ENCODE measurements at places on chromosomes 11 and 22. TPM values are rescaled to one million over a fixed set of nuclear protein-coding genes. Genes with fewer than 3 reads are reported as not detected.

IL18BP gene
- polyA plus RNA-seq: 2.1 TPM

DNA sequence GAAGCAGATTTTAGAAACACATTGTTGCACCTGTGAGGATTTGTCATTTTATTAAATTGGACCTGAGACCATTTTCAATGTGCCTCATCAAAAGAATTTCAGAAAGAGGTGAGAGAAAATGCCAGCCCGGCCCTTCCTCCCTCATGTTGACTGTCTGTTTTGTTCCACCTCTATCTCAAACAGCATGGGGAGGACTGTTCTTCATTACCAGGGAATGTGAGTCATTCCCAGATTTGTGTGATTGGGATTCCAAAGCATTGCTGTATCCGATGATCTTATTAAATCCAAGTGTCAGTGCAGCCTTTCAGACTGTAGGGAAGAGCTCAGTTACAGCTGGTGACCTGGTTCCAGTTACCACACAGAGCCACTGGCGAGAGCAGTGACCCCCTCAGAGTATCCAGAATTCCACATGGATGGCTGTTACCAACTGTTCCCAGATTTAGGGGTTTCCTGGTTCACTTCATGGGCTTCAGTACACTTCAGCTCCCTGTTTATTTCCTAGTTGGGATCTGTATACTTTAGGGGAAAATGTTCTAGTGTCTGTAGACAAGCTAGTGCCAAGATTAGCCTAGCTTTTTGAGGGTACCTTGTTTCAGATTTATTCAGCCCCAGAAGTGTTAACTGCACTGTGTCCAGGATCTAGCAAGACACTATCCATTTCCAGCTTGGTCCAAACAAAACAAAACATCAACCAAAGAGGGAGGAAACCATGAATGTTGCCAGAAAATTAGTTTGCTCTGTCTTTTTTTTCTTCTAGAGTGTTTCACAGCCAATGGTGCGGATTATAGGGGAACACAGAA is 20.9 kb downstream of the KREMEN1 start:
- peaks cover 50% of the 10 kb centered on the region for H3K27me3 ChIP-seq
- H3K27ac ChIP-seq: no peak overlapping the region
- no peak for DNase-seq
- no peaks in the 10 kb centered on the region for H3K4me1 ChIP-seq

C11orf65 gene
- 2.1 TPM for polyA plus RNA-seq

DNA sequence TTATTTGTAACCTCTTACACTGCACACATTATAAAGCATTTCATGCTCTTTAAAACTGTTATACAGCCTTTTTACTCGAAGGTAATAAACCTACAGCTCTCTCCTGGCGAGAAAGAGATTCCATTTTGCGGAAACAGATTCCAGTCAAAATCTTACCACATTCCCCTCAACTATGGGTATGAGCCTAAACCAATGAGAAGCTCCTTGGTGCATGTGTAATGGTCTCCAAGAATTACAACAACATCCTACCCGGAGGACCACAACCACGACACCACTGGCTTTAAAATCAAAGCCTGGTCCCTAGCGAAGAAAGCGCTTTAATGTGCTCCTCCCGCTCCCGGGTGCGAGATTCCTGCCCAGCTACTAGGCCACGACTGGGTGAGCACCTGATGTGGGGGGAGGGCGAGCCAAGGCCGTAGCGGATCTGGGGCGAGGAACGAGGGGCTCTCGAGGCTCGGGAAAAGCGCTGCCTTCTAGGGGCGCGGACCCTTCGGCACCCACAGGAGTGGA is 821 bp downstream of the CELF1 start:
- DNase-seq: no peak
- H3K27ac ChIP-seq: peak overlapping the region; percentile 97
- peak overlapping the region; percentile 99 for H3K4me3 ChIP-seq
- H3K36me3 ChIP-seq: peaks cover 4% of the 10 kb centered on the region

CDON gene
- polyA plus RNA-seq: not detected

GRCh38 chr11:126115127-126115495 is 52.4 kb upstream of the CDON start:
- no peak overlapping the region for H3K4me3 ChIP-seq
- H3K36me3 ChIP-seq: no peaks in the 10 kb centered on the region
- no peak overlapping the region for H3K27ac ChIP-seq
- H3K27me3 ChIP-seq: no peaks in the 10 kb centered on the region
- H3K4me1 ChIP-seq: no peaks in the 10 kb centered on the region

DNA sequence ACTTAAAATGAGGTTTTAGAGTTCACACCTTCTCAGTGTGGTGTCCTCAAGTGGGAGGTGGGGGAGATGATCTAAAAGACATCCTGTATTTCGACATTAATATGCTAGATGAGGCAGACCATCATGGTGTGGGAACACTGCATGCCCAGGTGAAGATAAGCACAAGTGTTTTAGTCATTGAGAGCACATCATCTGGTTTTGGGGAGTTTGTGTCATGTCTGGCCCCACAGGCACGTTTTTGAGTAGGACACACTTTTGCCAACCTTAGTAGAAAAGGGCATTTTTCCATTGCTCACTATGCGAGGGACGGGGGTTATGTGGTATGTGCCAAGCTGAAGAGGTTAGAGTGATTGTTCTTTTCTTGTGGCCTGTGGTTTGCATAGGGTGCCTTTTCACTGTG is 189.3 kb downstream of the DBX1 start:
- H3K4me1 ChIP-seq: peaks cover 31% of the 10 kb centered on the region
- H3K4me3 ChIP-seq: no peak overlapping the region
- H3K27ac ChIP-seq: no peak overlapping the region
- peaks cover 15% of the 10 kb centered on the region for H3K27me3 ChIP-seq
- no peak for DNase-seq
- no peaks in the 10 kb centered on the region for H3K36me3 ChIP-seq

DNA sequence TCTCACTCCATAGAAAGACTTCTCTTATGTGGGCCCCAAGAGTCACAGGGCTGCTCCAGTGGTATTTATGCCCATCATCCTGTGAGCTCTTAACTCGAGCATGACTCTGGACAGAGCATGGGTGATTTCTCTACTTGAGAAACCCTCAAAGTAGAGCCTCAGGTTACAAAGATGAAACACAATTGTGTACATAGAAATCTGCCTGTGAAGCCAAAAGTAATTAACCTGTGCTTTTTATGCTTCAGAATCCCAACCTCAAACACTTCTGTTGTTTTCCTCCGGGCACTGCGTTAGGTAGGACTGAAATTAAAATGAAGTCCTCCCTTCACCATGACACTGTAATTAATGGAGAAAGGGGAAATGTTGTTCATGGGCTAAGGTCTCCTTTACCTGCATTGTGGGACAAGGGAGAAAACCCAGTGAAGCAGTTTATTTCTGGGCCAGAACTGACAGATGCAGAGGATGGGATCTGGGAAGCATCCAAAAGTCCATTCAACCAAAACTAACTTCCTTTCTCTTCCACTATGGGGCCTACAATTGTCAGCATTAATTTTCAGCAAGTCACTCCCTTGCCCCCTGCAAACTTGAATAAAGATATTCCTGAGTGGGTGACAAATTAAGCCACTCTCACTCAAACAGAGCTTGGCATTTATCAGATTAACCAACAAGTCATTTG is 24.1 kb upstream of the POU2AF1 start:
- peaks cover 8% of the 10 kb centered on the region for H3K36me3 ChIP-seq
- H3K4me1 ChIP-seq: peaks cover 28% of the 10 kb centered on the region
- no peak for DNase-seq
- no peak overlapping the region for H3K27ac ChIP-seq

- H3K27ac ChIP-seq: no peak overlapping the region
- peaks cover 20% of the 10 kb centered on the region for H3K27me3 ChIP-seq
- H3K4me1 ChIP-seq: peaks cover 11% of the 10 kb centered on the region
Observed at GRCh38 chr22:45602824-45603595, 68.6 kb upstream of the ATXN10 start.

ART1 gene
- not detected for polyA plus RNA-seq

GRCh38 chr11:27720277-27720830 is 20.1 kb upstream of the BDNF start:
- no peak overlapping the region for H3K27ac ChIP-seq
- peaks cover 21% of the 10 kb centered on the region for H3K36me3 ChIP-seq
- no peak for DNase-seq
- H3K27me3 ChIP-seq: peaks cover 73% of the 10 kb centered on the region

DNA sequence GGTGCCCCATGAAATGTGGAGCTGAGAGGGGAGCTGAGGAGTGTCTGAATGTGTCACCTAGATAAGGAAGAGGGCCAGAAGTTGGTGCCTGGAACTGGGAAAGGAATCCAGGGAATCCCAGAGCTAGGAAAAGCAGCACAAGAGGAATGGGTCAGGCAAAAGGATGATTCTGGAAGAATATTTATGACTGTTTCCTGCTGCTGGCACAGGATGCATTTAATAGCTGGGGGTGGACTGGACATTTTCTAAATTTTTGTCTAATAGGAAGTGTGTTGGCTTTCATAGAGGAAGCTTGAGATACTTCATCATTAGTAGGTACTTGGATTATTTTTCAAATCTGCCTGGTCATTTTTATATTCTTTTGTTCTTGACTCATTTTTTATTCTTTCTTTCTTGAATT is 17.4 kb upstream of the MRGPRX2 start:
- no peaks in the 10 kb centered on the region for H3K4me1 ChIP-seq
- no peak for DNase-seq
- H3K4me3 ChIP-seq: no peak overlapping the region

DNA sequence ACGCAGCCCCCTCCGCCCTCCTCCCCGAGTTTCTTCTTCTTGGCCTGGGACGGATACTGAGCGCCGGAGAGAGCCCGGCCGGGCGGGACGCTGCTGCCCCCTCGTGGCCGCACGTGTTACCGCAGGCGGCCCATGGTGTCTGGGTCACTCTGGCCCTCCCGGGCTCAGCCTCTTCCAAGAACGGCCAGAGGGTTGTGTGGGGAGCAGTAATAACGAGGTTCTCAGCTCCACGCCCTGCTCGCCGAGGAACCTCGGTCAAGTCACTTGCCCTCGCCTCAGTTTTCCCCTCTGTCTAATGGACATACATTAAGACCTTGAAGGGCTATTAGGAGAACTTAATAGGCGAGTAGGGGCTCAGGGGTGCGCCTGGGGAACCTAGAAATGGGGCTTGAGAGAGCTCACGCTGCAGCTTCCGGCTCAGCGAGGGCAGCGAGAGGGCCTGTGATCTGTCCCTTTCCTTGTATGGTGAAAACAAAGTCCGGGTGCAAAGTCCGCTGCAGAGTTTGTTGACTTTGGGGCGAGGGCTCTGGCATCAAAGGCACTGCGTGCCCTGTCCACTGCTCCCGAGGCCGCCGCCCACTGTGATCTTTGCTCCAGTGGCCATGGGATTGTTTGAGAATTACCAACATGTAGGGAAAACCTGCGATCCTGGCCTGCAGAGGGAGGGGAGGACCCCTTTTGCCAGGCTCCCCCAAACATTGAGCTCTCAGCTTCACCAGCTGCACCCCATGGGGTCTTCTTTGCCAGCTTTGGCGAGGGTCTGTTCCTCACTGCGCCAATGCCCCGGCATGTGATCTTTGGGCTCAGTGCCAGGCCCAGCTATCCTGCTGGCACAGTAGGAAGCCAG is 14.4 kb upstream of the LRP5 start:
- peaks cover 20% of the 10 kb centered on the region for H3K4me1 ChIP-seq
- H3K27ac ChIP-seq: no peak overlapping the region
- peak overlapping the region; percentile 83 for H3K4me3 ChIP-seq
- peak; percentile 76 for DNase-seq
- H3K36me3 ChIP-seq: no peaks in the 10 kb centered on the region

Measured in naive B cell (primary cell).